ENCODE measurements at places on chromosomes 7 and 10. TPM values are rescaled to one million over a fixed set of nuclear protein-coding genes. Genes with fewer than 3 reads are reported as not detected.

Gene RRP12
- total RNA-seq, result 111 TPM

Gene PSD
- total RNA-seq, result 3.2 TPM

- no peaks in the 10 kb centered on the region for H3K36me3 ChIP-seq
- no peak for DNase-seq
- no peak overlapping the region for H3K4me3 ChIP-seq
- H3K4me1 ChIP-seq, result no peaks in the 10 kb centered on the region
- H3K27ac ChIP-seq, result no peak overlapping the region
- no peaks in the 10 kb centered on the region for H3K27me3 ChIP-seq
Observed at GRCh38 chr10:59177836-59178235, 1.4 kb downstream of the PHYHIPL start.

DNA sequence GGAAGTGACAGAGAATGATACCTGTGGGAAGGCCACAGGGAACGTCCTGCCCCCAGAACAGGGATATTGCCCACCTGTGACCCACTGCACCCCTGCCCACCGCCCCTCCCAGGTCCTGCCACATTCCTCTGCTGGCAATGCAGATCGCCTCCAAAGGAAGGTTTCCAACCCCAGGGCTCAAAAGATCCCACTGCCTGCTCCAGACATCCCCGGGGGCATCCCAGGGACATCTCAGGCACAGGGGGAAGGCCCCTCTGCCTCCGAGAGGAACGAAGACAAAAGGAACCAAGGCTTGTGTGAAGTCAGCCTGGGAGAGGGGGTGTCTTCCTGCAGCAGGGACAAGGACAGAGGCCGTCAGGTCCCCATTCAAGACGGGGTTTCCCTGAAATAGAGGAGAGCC is 28.5 kb downstream of the NUDT1 start:
- no peak for DNase-seq
- no peak overlapping the region for H3K4me3 ChIP-seq
- H3K27ac ChIP-seq, result no peak overlapping the region
- H3K27me3 ChIP-seq, result no peaks in the 10 kb centered on the region
- H3K4me1 ChIP-seq, result no peaks in the 10 kb centered on the region

Measured in CD8-positive, alpha-beta memory T cell (primary cell).